ENCODE measurements at places on chromosomes 12 and 14. TPM values are rescaled to one million over a fixed set of nuclear protein-coding genes. Genes with fewer than 3 reads are reported as not detected.

DNA sequence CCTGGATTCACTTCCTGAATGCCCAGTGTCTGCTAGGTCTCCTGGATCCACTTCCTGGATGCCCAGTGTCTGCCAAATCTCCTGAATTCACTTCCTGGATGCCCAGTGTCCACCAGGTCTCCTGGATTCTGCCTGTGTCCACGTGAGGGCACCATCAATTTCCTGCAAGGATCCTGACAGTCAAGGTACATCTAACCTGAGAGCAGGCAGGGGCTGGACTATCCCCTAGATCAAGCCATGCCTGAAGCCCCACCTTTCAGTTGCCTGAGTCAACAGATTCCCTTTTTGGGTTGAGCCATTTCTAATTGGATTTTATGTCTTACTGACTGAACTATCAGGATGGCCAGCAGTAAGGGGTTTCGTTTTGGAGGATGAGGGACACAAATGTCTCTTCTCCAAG lies 49.5 kb downstream of the GALNT9 start:
- peaks cover 33% of the 10 kb centered on the region for H3K4me1 ChIP-seq
- DNase-seq: no peak
- peaks cover 55% of the 10 kb centered on the region for H3K27me3 ChIP-seq
- H3K27ac ChIP-seq: no peak overlapping the region
- no peak overlapping the region for H3K4me3 ChIP-seq

DNA sequence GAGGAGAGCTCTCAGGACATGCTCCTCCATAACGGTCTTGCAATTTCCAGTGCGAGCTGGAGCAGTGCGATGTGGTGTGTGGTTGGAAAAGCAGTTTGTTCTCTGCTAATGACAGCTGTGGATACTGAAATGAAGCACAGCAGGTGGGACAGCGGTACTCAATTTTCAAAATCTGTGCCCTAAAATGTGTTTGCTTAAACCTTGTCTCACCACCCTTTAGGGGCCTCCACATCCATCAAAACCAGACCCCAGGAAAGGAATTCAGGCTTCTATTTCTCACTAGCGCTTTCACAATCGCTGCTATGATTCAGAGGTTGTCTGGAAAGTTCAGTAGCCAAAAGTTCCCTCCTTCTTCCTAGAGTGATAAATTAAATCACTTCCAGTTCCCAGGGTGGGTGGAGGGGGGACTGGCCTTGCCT lies 440.8 kb downstream of the EGLN3 start:
- H3K4me1 ChIP-seq: no peaks in the 10 kb centered on the region
- no peaks in the 10 kb centered on the region for H3K36me3 ChIP-seq
- no peak overlapping the region for H3K27ac ChIP-seq
- H3K4me3 ChIP-seq: no peak overlapping the region
- DNase-seq: no peak

DNA sequence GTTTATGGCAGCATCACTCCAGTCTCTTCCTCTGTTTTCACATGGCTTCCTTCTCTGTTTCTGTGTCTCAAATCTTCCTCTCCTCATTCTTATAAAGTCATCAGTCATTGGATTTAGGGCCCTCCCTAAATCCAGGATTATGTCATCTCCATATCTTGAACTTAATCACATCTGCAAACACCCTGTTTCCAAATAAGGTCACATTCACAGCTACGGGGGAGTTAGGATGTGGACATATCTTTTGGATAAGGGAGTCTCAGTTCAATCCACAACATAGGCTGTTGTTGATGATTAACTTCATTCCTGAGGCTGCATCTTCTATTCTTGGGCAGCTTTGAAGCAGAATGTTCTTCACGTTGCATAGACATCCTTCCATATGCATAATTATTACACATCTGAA lies 40.3 kb upstream of the NTF3 start:
- peaks cover 13% of the 10 kb centered on the region for H3K4me1 ChIP-seq
- no peaks in the 10 kb centered on the region for H3K27me3 ChIP-seq

DNA sequence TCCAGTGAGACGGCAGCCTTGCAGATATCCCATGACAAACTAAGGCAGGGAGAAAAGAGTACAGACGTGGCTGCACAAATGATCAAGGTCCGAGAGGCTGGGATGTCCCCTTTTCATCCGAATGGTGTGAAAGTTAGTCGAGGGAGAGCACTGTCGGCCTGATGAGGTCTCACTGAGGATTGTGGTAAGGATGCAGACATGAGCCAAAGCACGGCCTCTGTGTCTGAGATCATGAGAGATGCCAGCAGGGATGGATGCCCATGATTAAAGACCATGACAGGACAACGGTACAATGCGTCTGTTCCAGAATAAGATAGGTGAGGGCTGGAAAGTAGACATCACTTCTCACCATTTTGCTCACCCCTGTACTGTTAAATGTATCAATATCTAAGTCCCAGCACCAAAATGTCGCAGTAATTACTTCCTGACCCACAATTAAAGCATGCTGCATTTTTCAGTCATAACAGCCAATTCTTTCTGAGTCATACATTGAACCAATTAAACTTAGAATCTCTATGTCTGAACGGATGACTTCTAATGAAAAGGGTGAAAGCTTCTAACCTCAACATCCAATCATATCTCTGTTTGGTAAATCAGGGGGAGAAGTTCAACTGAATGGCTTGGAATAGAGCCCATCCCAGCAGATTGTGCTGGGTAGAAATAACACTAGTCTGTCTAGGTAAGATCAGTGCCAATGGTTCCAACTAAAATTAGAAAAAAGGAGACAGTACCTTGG lies 249.6 kb upstream of the SOX5 start:
- H3K27ac ChIP-seq: no peak overlapping the region
- no peak overlapping the region for H3K4me3 ChIP-seq
- H3K4me1 ChIP-seq: no peaks in the 10 kb centered on the region
- DNase-seq: no peak
- no peaks in the 10 kb centered on the region for H3K27me3 ChIP-seq
- no peaks in the 10 kb centered on the region for H3K36me3 ChIP-seq

DNA sequence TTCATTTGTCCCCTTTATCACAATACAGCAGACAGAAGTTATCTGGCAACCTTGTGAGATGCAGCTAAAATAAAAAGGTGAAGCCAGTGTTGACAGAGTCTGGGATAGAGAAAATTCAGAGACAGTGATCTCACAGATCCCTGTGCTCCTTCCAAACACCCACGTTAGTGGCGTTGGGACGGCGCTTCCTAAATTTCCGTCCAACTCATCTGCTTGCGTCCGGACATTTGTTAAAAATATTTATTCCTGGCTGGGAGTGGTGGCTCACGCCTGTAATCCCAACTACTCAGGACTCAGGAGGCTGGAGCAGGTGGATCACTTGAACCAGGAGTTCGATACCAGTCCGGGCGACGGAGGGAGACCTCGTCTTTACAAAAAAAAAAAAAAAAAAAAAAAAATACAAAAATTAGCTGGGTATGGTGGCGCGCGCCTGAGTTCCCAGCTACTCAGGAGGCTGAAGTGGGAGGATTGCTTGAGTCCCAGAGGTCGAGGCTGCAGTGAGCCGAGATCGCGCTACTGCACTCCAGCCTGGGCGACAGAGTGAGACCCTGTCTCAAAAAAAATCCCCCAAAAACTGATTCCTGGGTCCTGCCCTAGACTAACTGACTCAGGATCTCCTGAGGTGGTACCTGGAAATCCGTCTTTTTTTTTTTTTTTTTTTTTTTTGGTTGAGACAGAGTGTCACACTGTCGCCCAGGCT lies 708 bp upstream of the TCTN1 start:
- peak overlapping the region; percentile 44 for H3K27ac ChIP-seq
- peaks cover 8% of the 10 kb centered on the region for H3K4me1 ChIP-seq
- no peaks in the 10 kb centered on the region for H3K27me3 ChIP-seq
- H3K4me3 ChIP-seq: peak overlapping the region; percentile 85
- no peak for DNase-seq

GRCh38 chr12:127280393-127281275 lies 986.3 kb upstream of the TMEM132C start:
- no peak overlapping the region for H3K4me3 ChIP-seq
- H3K27ac ChIP-seq: no peak overlapping the region
- peaks cover 6% of the 10 kb centered on the region for H3K27me3 ChIP-seq
- peak; percentile 72 for DNase-seq
- no peaks in the 10 kb centered on the region for H3K4me1 ChIP-seq

- DNase-seq: no peak
- no peak within 1 kb of the TSS for H3K27ac ChIP-seq
- peaks cover 8% of the 10 kb centered on the region for H3K4me1 ChIP-seq
- no peaks in the 10 kb centered on the region for H3K36me3 ChIP-seq
- peak within 1 kb of the TSS; percentile 43 for H3K4me3 ChIP-seq
Observed at GRCh38 chr14:61812347-61813095, 50.3 kb downstream of the SNAPC1 start.

DNA sequence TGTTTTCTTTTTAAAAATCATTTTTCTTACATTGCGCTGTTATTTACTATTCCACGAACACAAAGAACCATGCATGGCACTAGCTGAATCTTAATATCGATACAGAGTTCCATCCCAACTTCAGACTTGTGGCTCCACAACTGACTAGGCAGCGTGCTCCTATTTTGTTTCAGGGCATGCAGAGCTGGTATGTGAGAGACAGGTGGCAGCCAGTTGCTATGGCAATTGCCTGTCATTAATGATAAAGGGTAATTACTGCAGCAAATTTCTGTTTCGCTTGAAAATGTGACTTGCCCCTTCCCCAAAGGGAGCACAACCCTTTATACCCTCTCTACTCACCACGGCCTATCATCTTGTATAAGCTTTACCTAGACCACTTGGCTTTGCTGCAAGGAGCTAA lies 113.1 kb upstream of the G2E3 start:
- H3K4me1 ChIP-seq: peaks cover 7% of the 10 kb centered on the region
- no peaks in the 10 kb centered on the region for H3K27me3 ChIP-seq
- H3K4me3 ChIP-seq: no peak overlapping the region
- H3K36me3 ChIP-seq: no peaks in the 10 kb centered on the region
- no peak overlapping the region for H3K27ac ChIP-seq
- no peak for DNase-seq

DNA sequence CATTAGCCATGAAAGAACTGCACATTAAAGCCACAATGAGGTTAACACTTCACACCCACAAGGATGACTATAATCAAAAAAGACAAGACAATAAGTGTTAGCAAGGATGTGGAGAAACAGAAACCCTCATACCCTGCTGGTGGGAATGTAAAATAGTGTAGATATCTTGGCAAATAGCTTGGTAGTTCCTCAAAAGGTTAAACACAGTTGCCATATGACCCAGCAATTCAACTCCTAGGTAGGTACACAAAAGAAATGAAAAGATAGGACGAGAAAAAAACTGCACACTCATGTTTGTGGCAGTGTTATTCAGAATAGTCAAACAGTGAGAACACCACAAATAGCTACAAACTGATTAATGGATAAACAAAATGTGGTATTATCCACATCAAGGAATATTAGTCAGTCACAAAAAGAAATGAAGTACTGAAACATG lies 93.5 kb downstream of the ATXN2 start:
- H3K36me3 ChIP-seq: peaks cover 90% of the 10 kb centered on the region
- no peaks in the 10 kb centered on the region for H3K4me1 ChIP-seq
- no peak overlapping the region for H3K27ac ChIP-seq
- H3K4me3 ChIP-seq: no peak overlapping the region
- H3K27me3 ChIP-seq: no peaks in the 10 kb centered on the region

DNA sequence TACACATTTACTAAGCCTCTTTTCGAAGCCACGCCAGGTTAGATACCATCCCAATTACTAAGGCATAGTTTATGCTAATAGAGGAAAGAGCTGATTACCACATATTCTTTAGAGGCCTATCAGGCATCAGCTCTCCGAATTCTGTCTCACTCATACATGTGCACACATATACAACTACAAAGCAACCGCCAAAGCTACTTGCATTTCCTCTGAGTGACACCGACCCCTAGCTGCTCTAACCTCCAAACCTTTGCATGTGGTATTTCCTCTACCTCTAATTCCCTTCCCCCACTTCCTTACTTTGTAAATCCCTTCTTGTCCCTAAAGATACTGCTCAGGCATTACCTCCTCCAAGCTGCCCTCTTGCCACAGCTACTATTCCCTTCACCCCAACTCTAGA lies 107.2 kb downstream of the DUSP6 start:
- no peak overlapping the region for H3K27ac ChIP-seq
- DNase-seq: peak; percentile 66
- peaks cover 31% of the 10 kb centered on the region for H3K4me1 ChIP-seq
- no peaks in the 10 kb centered on the region for H3K36me3 ChIP-seq

DNA sequence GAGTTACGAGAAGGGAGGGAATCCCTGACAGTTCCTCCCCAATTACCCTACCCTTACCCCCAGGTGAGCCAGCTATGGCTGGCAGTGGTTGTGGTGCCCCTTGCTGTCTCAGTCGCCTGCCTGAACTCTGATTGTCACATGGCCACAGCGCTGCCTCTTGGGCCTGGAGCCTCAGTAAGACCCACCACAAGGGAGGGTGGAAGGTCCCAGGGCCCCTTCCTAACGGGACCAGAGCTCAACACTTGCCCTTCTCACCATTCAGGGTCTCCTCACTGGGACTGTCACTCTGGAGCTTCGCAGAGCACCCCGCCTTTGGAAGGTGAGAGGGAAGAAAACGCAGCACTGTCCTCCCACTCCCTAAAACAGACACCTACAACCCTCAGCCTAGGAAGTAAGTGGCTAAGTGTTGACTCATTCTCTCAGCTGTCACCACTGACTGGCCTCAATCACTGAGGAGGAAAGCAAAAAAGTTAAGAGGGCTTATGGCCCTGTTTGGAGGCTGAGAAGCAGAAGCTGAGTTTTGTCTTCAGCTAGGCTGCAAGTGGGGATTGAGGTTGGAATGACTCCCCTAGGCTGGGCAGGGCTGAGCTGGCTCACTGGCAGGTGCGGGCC lies 1.0 kb downstream of the TMEM253 start:
- H3K27me3 ChIP-seq: no peaks in the 10 kb centered on the region
- no peak for DNase-seq
- peaks cover 68% of the 10 kb centered on the region for H3K4me1 ChIP-seq

DNA sequence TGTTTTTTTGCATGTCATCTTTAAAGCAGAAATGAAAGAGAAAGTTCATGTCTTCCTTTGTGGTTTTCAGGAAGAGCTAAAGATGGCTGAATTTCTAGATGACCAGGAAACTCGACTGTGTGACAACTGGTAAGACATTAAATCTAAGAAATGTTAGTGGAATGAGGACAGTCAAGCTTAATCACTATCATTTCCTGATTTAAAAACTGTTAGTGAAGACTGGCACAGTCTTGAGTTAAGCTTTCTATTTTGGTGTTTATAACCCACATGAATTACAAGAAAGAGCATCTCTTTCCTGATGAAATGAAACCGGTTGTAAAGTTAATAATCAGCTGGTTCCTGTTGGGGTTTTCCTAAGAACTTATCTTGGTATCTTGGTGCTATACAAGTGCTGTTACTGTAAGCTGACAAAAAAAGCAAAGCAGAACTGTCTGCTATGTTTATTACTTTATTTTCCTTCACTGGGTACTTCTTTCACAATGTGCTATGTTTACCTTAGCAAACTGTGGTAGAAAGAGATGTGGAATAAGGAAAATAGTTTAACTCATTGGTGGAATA lies 5.2 kb downstream of the TRAFD1 start:
- peak overlapping the region; percentile 74 for H3K27ac ChIP-seq
- H3K4me3 ChIP-seq: peak overlapping the region; percentile 15
- H3K36me3 ChIP-seq: peaks cover 8% of the 10 kb centered on the region
- H3K27me3 ChIP-seq: no peaks in the 10 kb centered on the region
- DNase-seq: no peak

GRCh38 chr12:10111451-10111850 lies 12.7 kb upstream of the CLEC1A start:
- H3K36me3 ChIP-seq: no peaks in the 10 kb centered on the region
- no peaks in the 10 kb centered on the region for H3K27me3 ChIP-seq
- no peaks in the 10 kb centered on the region for H3K4me1 ChIP-seq
- no peak overlapping the region for H3K4me3 ChIP-seq

Gene NABP2
- 13.2 TPM for total RNA-seq

Gene NGB
- 1.8 TPM for total RNA-seq

Gene PMEL
- 4.0 TPM for total RNA-seq

Gene PLCZ1
- not detected for total RNA-seq

Gene GALNT8
- 1.2 TPM for total RNA-seq

Gene CIROP
- total RNA-seq: not detected

Gene AHSA1
- total RNA-seq: 109 TPM

Gene PRPH
- total RNA-seq: 14.5 TPM

Gene TEX52
- total RNA-seq: not detected

Gene OTOGL
- not detected for total RNA-seq

Measured in stomach (tissue), 19 donors.